ENCODE measurements at places on chromosomes 2 and 18.

- DNase-seq: no peak
Measured at GRCh38 chr2:19408592-19408991, 50.2 kb upstream of the OSR1 start.

DNA sequence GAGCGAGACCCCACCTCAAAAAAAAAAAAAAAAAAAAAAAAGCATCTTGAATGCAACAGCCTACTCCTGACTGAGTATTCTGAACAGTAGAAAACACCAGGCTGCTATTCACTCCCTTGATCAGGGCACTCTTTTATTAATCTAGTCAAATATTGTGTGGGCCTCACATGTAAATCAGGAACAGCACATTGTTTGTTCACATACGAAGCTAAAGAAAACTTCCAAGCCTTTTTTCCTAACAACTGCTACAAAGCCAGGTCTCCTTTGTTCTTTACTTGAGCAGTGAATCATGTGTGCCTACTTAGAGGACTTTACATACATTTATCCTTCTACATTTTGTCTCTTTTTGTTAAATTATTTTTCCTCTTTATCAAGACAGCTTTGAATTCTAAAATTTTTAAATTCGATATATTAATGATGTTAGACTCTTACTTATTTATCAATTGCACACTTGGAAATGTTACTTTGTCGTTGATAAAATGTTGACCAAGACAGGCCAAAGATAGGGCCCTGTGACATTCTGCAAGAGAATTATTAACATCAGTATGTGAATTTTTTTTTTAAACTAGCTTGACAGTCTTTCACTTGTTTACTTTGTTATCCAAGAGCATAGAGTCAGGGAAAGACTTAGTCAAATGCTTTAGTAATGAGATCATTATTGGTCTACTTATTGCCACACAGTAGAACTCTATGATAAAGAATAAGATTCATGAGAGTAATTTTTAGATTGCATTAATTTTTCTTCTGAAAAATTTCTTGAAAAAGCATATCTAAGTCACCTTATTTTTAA, 13.2 kb downstream of the SPATS2L start:
- no peak for DNase-seq

DNA sequence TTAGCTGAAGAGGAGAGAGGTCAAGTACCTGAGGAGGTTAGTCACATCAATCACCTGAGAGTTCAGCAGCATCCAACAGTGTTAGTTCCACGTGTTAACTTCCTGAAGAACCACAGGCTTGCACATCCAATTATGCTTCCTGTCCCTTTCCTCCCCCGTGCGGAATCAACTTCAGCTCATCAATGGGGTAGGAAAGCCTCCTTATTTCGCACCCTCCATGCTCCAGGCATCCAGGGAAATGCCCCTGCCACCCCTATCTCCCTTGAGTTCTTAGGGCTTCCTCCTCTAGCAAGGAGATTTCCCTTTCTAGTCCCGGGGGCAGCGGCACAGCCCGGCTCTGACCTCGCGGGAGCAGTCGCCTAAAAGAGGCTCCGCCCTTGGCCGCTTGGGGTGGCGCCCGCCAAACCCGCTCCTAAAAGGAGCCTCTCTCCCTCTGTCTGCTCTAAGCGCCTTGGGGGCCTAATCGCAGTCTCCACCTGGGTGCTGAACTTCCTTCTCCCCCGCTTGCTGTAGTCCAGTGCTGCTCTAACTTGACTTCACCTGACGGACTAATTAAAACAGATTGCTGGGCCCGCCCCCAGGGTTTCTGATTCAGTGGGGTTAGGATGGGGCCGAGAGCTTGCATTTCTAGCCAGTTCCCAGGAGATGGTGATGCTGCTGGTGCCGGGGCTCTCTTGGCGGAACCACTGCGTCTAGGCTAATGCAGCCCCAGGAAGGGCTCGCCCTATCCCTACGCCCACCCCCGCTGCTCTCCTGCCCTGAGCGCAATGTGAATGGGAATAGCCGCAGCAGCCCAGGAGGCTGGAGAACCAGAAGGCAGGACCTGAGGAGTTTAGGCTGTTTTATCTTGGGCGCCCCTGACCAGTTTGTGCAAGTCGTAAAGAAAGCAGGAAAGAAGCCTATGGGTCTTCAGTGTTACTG, 3.4 kb upstream of the TET3 start:
- DNase-seq: peak; percentile 53

GRCh38 chr2:20617892-20618467, 32.9 kb downstream of the HS1BP3 start:
- DNase-seq: no peak

DNA sequence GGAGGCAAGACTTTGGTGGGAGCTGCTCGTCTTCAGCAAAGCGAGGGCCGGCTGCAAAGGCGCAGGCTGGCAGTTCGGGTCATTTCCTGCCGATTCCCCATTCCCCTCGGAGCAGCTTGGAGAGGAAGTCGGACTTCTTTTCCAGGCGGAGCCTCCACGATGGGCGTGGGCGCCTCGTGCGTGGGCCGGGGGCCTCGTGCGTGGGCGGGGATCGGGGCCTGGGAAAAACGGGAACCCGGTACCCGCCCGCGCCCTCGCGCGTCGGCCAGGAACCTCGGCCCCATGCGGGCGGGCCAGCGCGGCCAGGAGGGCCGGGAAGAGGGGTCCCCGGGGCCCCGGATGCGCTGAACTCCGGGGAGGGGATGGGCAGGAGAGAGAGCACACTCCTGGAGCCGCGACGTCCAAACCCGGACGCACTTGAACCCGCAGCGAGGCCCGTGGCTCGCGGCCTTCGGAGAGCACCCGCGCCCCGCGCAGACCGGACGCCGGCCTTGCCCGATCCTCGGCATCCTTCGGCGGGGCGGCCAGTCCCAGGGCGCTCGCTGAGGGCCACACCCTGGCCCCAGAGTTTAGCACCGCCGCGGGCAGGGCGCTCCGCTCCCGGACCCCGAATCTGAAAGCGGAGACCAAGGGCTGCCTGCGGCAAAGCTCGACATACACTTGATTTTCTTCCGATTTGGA, 368.4 kb downstream of the MTX2 start:
- no peak for DNase-seq

DNA sequence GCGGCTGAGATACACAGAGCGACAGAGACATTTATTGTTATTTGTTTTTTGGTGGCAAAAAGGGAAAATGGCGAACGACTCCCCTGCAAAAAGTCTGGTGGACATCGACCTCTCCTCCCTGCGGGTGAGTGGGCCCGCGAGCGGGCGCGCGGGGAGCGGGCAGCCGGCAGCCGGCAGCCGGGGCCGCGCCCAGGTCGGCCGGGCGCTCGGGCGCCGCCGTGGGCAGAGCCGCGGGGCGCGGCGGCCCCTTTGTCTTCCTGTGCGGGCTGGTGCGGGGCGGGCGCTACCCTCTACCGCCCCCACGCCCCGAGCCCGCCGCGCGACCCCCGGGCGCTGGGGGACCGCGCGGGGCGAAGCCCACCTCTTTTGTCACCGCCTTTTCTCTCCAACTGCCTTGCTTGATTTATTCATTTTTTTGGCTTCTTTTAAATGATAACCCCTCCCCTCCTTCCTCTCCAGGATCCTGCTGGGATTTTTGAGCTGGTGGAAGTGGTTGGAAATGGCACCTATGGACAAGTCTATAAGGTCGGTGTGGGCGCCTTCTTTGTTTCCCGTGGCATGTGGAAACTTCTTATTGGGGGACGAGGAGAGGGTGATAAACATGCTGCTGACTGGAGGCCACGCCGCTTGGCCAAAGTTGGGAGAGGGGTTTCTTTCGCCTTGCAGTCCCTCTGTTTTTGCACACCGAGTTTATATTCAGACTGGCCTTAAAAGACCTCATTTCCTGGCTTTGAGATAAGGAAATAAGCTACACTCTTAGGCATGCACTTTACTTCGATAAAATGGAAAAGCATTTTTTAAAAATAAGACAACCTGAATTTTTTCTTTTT, 722 bp downstream of the MAP4K4 start:
- DNase-seq: no peak

- DNase-seq: no peak
Measured at GRCh38 chr2:43774617-43775016, 778 bp downstream of the DYNC2LI1 start.

GRCh38 chr2:164826293-164827243, 15.1 kb downstream of the COBLL1 start:
- no peak for DNase-seq

- DNase-seq: no peak
Measured at GRCh38 chr2:129375632-129376425, 603.6 kb upstream of the RAB6C start.

GRCh38 chr18:50805732-50806131, 14.1 kb downstream of the MRO start:
- DNase-seq: no peak

GRCh38 chr2:80365762-80366161, 61.2 kb upstream of the LRRTM1 start:
- no peak for DNase-seq

GRCh38 chr2:127047054-127047453, 59.9 kb downstream of the BIN1 start:
- DNase-seq: no peak

- DNase-seq: no peak
Measured at GRCh38 chr18:32177530-32177929, 12.3 kb upstream of the MEP1B start.

DNA sequence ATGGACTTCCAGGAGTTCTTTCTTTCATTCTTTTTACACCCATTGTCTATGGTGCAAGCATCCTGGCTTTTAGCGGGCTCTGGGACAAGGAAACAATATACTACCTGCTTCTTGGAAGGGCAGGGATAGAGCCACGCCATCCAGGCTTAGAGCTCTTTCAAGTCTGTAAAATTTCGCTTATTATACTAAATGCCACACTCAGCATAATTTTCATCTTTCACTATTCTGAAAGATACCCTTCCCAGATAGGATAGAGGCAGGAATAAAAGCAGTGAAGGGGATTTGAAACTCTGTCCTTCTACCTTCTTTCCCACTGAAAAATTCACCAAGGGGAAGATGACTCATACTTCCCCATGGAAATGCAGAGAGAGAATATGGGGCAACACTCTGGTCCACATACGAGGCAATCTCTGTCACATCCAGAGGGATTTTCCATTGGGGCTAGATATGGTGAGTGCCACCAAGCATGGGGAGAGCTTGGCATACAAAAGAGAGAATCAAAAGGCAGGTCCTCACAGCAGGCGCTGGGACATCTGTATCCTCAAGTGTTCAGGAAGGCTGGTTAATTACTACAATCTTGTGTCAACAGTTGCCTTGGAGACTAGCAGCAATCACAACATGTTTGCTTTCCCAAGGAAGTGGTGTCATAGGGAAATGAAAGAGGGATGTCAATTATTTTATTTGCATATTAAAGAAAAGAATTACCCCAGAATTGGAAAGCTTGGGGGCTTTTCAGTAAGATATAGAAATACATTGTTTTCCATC, 127.6 kb downstream of the TDRD15 start:
- DNase-seq: no peak

GRCh38 chr2:177900082-177900481, 172.5 kb downstream of the PDE11A start:
- DNase-seq: no peak

DNA sequence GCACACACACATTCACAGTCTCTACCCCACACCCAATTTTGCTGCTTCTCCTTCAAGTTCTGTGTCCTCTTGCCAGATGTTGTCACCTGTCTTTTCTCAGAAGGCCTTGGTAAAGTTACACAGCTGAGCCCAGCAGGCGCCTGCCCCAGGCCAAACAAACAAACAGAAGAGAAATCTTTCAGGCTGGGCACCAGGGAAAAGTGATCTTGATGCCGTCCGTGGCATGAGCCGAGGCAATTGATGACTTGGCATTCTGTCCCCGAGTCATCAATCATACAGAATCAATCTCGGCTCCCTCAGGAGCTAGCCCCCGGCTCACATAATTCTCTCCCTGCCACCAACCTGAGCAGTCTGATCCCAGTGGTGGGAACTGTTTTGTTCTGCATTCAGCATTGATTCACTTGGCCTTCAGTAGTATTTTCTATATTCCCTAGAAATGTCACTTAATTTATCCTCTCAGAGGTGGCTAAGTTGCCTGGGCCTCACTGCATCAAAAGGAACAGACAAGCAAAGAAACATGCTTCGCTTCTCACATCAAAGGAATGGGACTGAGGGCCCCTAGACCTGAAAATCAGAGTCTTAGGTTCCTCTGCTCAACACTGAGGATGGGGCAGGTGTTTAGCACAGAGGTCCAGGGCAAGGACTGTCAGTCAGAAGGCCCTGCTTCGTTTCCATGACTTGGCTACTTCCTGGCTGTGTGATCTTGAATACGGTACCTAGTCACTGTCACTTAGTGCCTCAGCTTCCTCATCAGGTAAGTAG, 278.8 kb upstream of the CELF4 start:
- no peak for DNase-seq

- DNase-seq: no peak
Measured at GRCh38 chr2:130798472-130799218, 38.1 kb upstream of the ARHGEF4 start.

GRCh38 chr2:10253596-10254372, 48.9 kb upstream of the HPCAL1 start:
- DNase-seq: no peak

DNA sequence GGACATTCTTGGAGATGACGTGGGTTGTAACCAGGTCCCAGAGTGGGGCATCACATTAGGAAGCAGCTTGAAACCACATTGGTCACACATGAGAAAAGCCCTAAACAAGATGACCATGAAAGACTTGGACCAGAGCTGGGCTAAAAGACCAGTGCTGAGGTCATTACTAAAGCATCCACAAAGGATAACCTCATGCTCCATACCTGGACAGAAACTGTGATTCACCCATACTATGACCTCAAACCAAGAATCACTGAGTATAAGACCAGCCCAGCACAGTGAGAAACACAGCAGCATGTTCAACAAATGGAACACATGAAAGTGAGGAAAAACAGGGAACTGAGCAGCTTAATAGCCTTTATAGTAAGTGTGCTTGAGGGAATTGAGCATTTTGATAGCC, 635.5 kb upstream of the NETO1 start:
- no peak for DNase-seq

DNA sequence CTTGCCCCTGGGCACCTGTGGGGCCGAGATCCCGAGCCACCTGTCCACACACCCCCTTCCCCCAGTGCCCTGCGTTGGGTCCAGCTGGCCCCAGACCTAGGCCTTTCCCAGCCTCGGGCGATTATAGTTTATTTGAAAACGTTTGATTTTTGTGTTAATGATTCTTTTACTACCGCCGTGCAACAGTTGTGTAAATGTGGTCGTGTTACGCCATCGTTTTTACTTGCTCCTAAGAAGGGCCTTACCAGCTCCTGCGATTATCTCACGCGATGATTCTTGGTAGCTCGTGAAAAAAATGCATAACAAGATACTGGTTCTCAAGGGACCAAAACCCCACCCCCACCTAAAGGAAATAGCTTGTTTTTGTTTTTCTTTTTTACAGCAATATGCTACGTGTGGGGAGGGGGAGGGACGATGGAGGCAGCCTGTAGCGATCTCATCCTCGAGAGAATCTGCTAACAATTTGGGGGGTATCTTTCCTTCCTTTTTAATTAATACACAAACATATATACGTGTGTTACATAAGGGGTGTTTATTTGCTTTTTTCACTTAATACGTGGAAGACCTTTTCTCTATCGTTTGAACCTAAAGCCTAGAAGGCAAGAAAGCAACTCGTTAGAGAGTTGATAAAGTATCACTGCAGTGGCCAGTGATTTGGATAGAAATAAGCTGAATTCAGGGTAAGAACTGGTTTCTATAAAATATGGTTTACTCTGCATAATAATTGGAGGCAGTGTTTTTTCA, 1.0 kb downstream of the ZDBF2 start:
- no peak for DNase-seq

All from Jurkat, Clone E6-1 (cell line).